ENCODE measurements at places on chromosomes 2 and 18.
A peak's percentile ranks its signal among the peaks of the same experiment; 100 is the strongest.

DNA sequence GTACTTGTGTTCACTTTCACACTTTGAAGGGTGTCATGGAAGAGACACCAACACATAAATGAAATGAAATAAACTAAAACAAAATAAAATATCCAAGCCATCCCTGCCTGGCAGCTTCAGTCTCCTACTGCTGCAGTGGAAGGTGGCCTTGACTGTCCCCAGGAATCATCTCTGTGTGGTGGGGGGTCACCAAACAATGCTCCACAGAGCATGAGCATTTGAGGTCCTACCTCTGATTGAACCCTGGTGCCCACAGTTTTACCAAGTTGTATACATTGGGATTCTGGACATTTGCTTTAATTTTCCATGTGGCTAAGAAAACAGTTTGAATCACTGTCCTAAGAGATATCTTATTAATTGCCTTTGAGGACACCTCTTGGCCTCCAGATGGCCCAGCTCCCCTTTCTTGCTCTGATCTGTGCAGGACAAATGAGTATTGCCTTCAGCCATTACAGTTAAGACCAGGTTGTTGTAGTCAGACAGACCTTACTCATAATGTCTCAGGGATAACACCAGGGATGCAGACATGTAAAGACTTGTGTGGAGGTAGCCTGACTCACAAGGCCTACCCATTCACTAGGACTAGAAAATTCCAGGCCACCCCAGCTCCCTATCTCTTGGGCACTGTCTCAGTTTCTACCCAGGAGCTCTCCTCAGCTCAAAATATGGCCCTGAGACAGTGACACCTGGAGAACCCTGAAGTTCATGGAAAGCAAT is 195.0 kb downstream of the MYCN start:
- DNase-seq, result no peak

DNA sequence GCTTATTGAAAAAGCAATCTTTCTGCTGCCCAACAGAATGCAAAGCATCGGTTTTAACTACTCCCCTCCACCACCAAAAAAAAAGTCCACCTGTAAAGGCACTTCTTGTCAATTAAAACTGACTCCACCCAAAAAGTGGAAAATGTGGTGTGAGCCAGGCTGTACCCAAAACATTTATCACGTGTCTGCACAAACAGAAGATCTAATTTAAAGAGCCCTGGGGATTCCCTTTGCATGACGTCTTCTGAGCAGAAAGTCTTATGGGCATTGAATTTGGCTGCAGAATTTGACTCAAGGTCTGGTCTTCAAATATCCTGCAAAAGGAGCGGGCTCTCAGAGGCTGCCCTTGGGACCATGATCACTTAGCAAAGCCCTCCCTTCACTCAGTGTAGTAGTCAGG is 358.3 kb upstream of the KLHL29 start:
- DNase-seq, result no peak

GRCh38 chr2:186348200-186348599 is 137.9 kb upstream of the ZC3H15 start:
- DNase-seq, result no peak

DNA sequence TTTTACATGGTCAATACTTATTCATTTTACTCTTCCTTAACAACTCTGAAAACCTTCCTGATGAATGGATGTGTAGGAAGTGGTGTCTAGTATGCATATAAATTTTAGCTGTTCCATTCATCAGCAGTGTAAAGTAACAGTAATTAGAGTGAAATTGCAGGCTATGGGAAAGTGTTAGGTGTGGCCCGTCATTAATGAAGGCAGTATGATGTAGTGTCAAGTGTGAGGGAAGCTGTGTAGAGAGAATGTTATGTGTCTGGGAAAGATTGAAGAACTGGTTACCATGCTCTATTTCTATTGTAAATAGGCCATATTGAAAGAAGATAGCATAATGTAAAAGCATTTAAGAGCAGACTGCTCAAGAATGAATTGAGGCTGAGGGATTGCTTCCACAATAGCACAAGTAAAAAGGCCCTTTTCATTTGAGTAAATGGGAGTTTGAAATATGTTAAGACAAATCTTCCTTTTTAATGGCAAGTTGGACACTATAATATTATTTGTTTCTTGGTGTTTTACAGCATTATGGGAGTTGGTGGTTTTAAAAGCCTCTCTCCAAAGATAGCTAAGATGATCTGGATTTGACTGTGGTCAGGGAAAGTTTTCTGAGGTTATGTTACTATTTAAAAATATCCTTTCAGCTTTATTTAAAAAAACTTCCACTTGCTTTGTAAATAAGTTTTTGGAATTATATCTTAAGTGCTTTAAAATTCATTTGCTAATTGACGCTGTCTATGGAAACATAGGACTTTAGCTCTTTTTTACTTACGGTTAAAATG is 401.0 kb upstream of the ZEB2 start:
- DNase-seq, result no peak

- DNase-seq, result no peak
These were observed 294.6 kb downstream of the LRATD1 start for GRCh38 chr2:14927021-14927564.

DNA sequence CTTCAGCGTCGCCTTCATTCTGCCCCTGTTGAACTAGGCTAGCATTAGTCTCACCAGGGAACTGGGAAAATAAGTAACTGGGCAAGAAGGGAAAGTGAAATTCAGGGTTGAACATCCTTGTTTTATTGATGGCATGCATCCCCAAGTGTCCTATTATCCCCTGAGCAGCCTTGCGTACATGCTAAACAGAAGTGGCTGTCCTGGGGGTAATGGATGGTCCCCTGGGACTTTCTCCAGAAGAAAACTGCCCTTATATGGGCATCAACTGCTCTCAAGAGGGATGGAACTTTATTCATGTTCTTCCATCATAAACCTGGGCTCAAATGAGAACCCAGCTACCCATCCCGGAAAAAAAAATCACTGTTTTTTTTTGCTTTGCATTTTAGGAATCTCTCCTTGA is 11.8 kb upstream of the SMIM21 start:
- DNase-seq, result no peak

DNA sequence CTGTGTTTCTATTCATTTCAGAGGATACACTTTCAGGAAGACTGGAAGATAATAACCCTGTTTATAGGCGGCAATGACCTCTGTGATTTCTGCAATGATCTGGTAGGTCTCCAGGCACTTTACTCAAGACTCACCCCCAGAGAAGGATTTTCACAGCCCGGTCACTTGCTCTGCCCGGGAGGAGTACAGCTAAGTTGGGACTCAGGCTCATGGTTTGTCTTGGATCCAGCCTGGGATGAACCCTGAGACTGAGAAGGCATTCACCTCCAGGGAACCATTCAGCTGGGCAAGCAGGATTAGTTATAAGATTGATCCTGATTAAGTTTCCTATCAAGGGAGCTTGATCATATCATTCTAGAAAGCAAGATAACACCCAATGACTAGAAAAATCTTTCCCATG is 83.7 kb downstream of the PLB1 start:
- no peak for DNase-seq

DNA sequence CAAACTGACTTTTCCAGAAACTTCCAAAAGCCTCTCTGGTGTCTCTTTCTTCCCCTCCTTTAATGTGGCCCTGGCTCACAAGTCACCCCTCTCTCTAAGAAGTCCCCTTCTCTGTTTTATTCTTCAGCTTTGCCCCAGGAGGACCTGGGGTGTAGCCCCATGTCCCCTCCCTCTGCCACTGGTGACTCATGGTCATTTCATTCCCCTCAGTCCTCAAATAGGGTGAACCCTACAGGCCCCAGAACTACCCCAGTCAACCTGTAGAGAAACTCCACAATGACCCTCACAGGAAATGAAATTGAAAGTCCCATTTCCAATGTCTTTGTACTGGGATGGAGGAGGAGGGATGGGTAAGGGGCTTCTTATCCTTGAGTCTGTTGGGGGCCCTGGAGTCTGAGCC is 6.2 kb upstream of the SPEG start:
- no peak for DNase-seq

DNA sequence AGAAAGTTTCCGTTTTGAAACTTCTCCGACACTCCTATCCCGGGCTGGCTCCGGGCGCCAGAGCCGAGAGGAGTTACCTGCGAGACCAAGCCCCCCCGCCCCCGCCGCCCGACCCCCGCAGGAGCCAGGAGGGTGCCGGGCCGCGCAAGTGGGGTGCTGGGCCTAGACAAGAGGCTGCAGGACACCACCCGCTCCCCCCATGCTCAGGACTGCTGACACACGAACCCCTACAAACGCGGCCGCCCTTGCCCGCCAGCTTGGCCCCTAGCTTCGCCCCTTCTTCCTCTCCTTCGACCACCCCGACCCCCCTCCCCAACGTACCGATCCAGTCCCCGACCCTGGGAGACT is 497 bp downstream of the PLA2R1 start:
- DNase-seq, result no peak

- DNase-seq, result no peak
These were observed 32.6 kb upstream of the SLC40A1 start for GRCh38 chr2:189613077-189613636.

GRCh38 chr18:3342628-3343027 is 80.7 kb downstream of the MYL12B start:
- no peak for DNase-seq

- no peak for DNase-seq
These were observed 274.6 kb upstream of the SALL3 start for GRCh38 chr18:78704971-78705461.

- DNase-seq, result no peak
These were observed 1546.3 kb downstream of the LRP1B start for GRCh38 chr2:140584471-140584870.

DNA sequence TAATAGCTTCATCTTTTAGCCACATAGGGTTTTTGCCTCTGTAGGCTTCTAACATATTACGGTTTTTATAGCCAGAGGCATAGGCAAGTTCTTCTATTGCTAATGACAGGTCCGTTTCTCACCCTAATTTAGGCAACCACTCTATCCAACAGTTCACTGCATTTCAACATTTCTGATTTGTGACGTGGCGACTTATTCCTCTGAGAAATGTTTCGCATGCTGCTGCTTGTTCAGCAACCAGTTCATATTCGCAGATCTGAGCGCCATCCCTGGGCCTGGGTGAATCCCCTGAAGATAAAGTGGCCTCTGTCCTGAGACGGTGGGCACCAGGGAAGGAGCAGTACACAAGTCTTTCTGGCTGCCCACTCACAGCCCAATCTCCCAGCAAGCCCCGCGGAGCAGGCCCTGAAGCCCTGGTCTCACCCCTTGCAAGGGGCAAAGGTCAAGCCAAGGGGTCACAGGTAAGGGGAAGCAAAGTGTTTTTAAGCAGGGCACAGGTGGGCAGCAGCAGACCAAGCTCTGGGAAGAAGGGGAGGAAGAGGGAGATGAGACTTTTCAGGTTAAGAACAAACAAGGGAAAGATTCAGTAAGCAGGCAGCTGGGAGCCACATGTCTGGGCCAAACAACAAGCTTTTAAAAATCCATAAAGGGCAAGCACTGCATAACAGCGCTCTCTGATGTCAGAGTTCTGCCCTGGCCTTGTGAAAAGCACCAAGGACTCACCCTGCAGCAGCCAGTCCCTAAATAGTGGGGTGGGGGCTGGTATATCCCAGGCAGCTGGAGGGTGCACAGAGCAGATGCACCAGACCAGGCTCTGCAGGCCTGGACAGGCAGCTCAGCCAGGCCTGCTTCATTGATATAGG is 10.8 kb upstream of the COX7A2L start:
- no peak for DNase-seq

- no peak for DNase-seq
These were observed 63.3 kb downstream of the KYNU start for GRCh38 chr2:142940606-142941223.

DNA sequence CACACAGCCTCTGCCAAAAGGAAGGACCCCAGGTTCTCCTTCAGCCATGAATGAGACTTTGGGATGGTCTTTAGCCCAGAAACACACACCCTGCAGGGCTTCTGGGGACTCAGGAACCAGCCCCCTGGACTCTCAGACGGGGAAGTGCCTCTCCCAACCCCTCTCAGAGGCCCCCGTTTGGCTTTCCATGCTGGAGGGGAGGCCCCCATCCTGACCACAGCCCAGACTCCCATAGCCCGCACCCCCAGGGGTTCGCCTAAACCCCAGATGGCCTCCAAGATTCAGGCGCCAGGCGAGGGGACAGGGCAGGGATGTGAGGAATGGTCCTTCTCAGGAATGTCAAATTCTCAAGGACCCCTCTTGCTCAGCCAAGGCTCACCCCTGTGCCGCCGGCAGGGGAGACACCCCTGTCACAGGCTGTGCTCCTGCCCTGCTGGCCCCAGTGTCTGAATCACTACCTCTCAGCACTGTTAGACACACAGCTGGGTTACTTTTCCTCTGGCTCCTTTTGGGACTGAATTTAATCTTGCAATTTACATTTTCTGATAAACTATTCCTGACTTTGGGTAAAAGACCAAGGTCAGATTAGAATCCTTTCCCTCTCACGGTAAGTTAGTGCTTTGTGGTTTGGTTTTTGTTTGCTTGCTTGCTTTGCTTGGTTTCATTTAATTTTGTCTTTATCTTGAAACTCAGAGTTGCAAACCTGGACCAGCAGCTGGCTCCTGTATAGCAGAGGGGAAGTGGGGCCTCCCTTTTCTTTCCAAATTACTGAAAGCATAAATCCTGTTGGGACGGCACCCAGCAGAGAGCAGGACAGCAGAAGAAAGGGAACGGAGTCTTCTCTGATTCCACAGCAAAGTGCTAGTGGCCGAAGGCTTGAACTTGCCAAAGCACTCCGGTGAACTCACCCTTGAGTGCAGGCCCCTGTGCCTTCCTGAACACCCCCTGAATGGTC is 198.9 kb upstream of the RAB6C start:
- no peak for DNase-seq

DNA sequence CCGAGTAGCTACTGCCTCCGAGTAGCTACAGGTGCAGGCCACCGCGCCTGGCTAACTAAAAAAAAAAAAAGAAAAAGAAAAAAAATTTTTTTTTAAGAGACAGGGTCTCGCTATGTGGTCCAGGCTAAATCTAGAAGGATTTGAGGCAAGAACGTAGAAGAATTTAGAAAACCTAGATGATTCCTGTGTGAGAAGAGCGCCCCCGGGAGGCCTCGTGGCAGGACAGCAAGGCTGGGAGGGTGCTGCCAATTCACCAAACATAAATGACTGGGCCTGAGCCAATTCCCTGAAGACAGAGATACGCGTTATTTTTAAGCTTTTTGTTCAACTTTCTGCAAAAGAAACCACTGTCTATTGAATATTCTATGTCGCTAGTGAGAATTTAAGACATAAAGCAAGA is 90.1 kb upstream of the TGFA start:
- DNase-seq, result peak; percentile 7

- DNase-seq, result no peak
These were observed 101.8 kb upstream of the FZD5 start for GRCh38 chr2:207871506-207871905.

- no peak for DNase-seq
These were observed 370.4 kb downstream of the CLIP4 start for GRCh38 chr2:29485631-29486030.

GRCh38 chr2:160920061-160920460 is 240.2 kb upstream of the TANK start:
- no peak for DNase-seq

- DNase-seq, result no peak
These were observed 2092.7 kb upstream of the PIK3C3 start for GRCh38 chr18:39862341-39862740.

DNA sequence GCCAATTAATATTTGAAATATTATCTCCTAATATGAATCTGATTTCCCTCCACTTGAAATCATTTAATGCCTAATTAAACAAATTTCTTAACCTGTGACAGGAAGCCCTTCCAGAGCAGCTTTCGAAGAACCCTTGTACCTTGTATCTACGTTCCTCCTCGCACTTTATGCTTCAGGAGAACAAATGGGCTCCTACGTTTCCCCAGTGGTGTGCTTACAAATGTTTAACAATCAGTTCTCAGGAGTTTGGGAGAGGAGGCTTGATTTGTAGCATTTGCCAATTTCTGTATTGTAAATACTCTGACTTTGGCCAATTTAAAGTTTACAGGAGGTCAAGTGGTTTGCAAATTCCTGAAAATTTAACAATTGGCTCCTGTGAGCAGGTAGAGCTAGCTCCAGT is 327.8 kb downstream of the THSD7B start:
- DNase-seq, result no peak

- no peak for DNase-seq
These were observed 41.1 kb downstream of the UPP2 start for GRCh38 chr2:158142568-158143332.

All from activated naive CD4-positive, alpha-beta T cell (primary cell).